ENCODE measurements at places on chromosomes 6 and 20.

- no peak for DNase-seq
These were observed 111.2 kb downstream of the TRERF1 start for GRCh38 chr6:42340511-42340910.

DNA sequence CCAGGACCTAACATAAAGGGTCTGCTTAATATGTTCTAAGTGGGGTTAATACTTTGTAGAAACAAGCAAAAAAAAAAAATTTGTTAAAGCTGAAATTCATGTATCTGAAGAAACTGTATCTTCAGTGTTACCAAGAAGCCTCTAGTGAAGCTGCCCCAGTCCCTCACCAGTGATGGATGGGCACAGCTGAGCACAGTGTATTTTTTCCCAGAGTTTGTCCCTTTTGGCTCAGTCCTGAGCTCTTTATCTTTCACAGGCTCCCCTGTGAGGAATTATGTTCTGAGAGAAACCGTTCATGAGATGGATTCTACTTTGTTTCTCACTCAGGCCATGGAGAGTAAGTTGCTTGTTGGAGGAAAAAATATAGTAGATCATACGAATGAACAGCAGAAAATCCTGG is 38.4 kb downstream of the KIF3B start:
- no peak for DNase-seq

- peak; percentile 26 for DNase-seq
These were observed 21.6 kb downstream of the FKBP1A start for GRCh38 chr20:1371202-1371782.

DNA sequence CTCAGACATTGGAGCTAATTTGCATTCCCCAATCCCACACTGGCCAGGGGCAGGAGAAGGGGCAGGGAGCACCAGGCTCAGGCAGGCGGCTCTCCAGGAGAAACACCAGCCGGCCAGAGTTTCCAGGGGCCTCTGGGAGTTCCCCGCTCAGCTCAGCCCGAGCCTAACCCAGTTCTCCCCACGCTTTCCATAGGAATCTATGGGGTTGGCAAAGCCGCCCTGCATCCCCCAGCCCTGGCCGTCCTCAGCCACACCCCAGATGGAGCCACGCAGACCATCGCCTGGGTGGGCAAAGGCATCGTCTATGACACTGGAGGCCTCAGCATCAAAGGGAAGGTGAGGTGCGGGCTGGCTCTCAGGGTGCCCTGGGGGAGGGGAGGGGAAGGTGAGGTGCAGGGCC is 8.2 kb downstream of the NPEPL1 start:
- DNase-seq, result no peak

DNA sequence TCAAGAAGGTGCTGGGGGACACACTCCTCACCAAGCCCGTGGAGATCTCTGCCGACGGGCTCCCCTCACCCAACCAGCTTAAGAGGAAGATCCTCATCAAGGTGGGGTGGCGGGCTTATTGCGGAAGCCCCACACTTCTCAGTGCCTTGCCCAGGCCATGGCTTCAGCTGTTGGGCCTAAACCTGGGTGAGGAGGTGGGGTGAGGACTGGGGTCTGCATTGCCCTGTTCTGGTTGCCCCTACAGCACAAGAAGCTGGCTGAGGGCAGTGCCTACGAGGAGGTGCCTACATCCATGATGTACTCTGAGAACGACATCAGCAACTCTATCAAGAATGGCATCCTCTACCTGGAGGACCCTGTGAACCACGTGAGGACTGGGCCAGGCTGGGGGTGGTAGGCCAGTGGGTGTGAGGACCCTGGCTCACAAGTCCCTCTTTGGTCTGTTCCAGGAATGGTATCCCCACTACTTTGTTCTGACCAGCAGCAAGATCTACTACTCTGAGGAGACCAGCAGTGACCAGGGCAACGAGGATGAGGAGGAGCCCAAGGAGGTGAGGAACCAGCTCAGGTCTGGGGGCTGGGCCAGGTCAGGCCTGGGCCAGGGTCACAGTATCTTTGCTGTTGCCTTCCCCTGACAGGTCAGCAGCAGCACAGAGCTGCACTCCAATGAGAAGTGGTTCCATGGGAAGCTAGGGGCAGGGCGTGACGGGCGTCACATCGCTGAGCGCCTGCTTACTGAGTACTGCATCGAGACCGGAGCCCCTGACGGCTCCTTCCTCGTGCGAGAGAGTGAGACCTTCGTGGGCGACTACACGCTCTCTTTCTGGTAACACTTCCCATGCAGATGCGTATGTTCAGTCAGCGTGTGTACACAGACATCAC is 27.9 kb downstream of the PLCG1 start:
- no peak for DNase-seq

DNA sequence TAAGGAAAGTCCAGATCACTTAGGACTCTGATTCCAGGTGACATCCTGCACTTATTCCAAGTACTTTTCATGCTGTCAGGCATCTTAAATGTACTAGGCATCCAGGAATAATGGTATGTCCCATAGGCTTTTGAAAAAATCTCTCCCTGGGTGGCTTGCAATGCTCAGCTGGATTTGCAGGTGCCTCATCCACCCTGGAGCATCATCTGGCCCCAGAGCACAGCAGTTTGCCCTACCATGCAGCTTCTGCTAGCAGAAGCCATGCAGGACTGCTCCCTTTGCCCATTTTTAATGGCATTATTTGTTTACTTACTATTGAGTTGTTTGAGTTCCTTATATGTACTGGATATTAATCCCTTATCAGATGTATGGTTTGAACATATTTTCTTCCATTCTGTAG is 45.2 kb downstream of the DZANK1 start:
- no peak for DNase-seq

DNA sequence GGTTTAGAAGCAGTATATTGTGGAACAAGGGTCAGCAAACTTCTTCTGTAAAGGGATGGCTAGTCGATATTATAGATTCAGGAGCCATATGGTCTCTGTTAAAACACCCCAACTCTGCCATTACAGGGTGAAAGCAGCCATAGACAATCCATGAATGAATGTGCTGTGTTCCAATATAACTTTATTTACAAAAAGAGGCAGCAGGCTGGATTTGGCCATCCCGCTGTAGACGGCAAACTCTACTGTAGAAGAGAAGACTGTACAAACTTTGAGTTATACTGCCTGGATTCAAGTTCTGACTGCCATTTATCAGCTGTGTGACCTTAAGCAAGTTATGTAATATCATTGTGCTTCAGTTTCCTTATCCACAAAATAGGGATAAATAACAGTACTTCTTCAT is 33.7 kb upstream of the SNX9 start:
- no peak for DNase-seq

- DNase-seq, result peak; percentile 20
These were observed at the start of gene KCNK15 for GRCh38 chr20:44745598-44746366. TSS of gene KCNK15 (plus strand) at chr20:44745865. CDS start at chr20:44745911, 46 bp downstream.

- no peak for DNase-seq
These were observed 24.1 kb downstream of the KIF25 start for GRCh38 chr6:168021581-168021980.

GRCh38 chr6:25874822-25875562 is 949 bp upstream of the SLC17A3 start:
- no peak for DNase-seq

- peak; percentile 64 for DNase-seq
These were observed 1.5 kb downstream of the ZNFX1 start for GRCh38 chr20:49276161-49276960.

DNA sequence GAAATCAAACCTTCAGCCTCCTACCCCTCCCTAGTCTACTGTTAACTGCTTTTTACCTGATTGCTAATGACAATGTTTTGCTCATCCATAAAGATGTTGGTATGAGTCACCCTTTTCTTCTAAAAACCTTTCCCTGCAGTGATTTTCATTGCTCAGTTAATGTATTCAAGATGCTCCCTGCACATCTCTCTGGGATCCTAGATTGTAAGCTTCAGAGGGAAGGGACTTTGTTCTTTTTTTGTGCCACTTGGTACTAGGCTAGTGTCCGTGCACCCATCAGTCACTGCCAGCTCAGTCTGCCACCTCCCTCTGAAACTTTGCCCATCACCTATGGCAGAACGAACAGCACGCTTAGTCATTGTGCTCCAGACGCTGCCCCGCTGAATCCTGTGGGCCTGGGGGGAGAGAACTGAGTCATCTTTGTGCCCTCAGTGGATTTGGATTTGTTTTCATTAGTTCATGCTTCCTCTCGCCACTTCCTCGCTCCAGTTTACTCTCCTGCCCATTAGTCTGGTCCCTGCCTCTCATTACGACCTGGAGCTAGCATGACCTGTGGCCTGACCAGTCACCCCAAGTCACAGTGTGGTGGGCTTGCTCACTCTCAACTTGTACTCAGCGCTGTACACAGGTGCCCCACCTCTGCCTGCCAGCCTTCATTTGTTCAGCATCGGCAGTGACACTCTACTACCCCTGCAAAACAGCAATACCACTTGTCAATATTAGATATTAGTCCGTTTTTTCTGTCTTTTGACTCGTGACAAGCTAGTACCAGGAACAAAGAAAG is 78.0 kb upstream of the TMEM181 start:
- peak; percentile 50 for DNase-seq

- peak; percentile 53 for DNase-seq
These were observed 176.0 kb downstream of the MRPL14 start for GRCh38 chr6:43951063-43951755.
